ENCODE measurements at places on chromosomes 6 and 20.

DNA sequence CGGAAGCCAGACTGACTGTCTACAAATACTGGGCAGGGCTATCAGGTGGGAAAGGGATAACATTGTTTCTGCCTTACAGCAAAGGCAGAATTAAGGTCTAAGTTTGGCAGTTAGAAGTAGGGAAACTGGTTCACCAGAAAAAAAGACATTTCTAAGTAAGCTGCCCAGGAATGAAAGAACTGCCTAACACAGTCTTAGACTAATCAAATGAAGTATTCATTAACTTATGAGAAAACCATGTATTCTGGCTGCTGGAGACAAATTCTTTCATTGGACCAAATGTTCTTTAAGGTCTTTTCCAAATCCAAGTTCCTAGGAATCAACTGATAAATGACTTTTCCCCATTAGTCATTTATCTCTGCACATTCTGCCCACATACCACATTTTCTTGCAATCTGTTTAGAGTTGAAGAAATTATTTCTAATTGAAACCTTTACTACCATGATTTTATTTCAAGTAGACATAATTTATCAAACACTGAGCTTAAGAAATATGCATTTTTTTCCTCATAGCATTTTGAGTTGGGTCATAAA lies 120.3 kb upstream of the OGFRL1 start:
- no peak for DNase-seq

DNA sequence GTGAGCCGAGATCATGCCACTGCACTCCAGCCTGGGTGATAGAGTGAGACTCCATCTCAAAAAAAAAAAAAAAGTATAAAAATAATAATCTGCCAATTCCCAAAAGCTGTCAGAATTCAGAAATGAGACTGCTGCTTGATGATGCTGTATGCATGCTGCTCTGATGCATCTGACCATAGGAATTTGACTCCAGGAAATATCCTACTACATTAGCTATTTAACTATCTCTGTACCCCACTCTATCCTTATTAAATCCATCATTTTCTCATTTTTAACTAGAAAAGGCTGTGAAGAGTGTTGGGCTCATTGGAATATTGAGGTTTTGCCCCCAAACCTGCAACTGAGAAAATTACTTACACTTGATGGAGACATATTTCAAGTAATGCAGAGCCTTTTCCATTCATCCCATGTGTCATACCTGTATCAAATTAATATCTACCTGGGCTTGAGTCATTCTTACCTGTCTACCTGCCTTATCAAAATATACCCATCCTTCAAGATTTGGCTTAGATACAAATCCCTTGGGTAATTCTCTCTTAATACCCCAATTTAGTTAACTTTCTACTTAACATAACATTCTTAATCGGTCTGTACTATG lies 135.2 kb upstream of the PREP start:
- no peak for DNase-seq

- DNase-seq: no peak
Observed at GRCh38 chr6:148836751-148837150, 89.9 kb downstream of the UST start.

DNA sequence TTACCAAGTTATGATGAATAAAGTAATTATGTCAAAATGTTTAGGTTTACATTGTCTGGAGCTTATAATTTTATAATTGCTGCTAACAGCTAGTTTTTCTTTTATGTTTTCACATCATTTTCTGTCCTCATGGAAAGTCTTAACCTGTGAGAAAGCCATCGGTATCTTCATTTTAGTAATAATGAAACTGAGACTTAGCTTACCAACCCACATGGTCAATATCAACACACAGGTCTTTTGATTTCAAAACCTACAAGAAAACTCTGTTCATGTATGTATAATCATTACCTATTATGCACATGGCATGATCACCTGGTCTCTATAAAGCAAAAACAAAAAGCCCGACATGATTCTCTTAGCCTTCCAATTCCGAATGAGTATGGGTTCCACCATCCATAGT lies 61.9 kb downstream of the KCNQ5 start:
- DNase-seq: no peak

- DNase-seq: no peak
Observed at GRCh38 chr20:52142757-52143156, 48.8 kb downstream of the ZFP64 start.
